ENCODE measurements at places on chromosomes 4 and X.

- no peak for DNase-seq
Observed at GRCh38 chrX:38081909-38082308, 75.6 kb downstream of the SYTL5 start.

- DNase-seq: no peak
Observed at GRCh38 chr4:99324361-99324760, 3.2 kb upstream of the ADH1B start.

DNA sequence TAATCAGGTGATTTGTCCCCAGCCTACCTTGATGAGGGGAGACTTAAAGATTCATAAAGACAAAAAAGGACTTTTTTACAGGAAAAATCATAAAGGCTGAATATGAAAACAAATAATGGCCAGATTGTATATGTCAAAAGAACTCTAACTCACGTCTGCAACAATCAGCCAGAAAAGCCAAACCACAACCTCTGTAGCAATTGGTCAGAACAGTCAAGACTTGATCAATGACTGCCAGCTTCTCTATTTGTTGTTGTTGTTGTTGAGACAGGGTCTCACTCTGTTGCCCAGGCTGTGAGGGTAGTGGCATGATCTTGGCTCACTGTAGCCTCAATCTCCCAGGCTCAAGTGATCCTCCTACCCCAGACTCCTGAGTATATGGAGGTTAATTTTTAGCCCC lies 35.9 kb upstream of the PPA2 start:
- no peak for DNase-seq

DNA sequence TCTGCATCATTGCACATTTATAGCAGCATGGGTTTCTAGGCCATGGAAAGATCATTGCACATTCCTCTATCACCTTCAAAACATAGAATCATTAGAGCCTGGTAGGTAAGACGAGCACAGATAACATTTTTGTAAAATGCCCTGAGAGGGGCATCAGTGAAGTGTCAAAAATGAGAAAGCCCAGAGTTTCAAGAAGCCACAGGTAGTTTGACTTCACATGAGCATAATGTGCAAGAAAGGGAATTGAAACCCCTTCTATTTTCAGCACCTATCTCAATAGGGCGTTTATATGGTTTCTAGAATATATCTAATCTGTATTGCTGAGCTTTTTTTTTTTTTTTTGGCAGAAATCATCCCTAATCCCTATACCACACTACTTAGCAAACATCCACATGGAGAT lies 2441.7 kb downstream of the ARAP2 start:
- DNase-seq: no peak

- no peak for DNase-seq
Observed at GRCh38 chr4:128591482-128591881, 218.0 kb upstream of the JADE1 start.

- no peak for DNase-seq
Observed at GRCh38 chrX:21632027-21632426, 26.1 kb downstream of the KLHL34 start.

DNA sequence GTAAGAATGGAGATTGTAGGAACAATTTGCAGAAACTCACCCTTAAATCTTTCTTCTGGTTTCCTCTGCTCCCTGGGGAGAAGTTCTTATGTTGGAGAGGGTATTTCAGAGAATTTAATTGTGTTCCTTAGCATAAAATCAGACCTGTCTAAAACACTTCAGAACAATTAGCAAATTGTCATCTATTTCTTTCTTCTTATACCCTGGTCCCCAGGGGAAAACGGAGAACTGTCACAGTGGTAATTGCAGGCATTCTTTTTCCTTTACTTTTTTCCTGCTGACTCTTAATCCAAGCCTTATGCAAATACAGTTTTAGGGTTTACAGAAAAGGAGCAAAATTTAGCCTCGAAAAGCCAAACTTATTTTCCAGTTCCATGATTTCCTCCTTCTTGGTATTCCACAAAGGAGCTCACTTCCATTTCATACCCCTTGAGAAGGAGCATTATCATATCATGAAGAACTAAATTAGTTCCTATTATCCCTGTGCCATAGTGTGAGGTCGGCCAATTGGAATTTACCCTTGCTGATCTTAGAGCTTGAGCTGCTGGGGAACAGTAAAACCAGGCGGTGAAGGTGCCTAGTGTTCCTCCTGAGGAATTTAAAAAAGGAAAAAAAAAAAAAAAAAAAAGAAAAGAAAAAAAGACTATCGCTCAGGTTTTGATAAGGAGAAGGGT lies 173.8 kb downstream of the IL15 start:
- no peak for DNase-seq

GRCh38 chrX:107699616-107700015 lies 71.3 kb downstream of the PRPS1 start:
- DNase-seq: no peak

GRCh38 chr4:181278941-181279340 lies 964.3 kb upstream of the TENM3 start:
- DNase-seq: no peak

DNA sequence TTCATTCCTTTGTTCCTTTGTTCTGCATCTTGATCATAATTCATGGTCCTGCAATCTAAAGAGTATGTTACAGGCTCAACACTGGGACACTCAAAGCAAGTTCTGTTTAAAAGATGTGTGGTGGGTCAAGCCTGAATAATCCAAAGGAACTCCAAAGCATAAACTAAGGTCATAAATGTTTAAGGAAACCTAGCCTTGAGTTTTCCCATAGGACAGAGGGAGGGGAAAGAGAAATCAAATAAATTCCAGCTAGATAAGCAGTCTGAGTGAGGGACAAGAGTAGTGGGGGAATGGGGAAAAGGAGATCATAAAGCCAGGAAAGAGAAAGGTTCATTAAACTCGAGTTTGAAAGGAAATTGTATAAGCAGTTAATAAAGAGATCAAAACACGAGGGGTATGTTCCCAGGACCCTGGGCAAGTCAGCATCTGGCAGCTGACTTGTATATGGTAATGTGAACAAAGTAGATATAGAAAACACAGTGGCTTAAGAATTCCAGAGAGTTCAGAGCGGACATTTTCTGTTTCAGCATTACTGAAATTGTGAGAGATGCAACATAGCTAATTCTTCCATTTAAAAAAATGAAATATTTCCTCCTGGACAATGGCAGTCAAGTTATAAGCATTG lies 125.8 kb upstream of the EDNRA start:
- DNase-seq: no peak

- no peak for DNase-seq
Observed at GRCh38 chrX:26411045-26411444, 195.1 kb downstream of the MAGEB5 start.

DNA sequence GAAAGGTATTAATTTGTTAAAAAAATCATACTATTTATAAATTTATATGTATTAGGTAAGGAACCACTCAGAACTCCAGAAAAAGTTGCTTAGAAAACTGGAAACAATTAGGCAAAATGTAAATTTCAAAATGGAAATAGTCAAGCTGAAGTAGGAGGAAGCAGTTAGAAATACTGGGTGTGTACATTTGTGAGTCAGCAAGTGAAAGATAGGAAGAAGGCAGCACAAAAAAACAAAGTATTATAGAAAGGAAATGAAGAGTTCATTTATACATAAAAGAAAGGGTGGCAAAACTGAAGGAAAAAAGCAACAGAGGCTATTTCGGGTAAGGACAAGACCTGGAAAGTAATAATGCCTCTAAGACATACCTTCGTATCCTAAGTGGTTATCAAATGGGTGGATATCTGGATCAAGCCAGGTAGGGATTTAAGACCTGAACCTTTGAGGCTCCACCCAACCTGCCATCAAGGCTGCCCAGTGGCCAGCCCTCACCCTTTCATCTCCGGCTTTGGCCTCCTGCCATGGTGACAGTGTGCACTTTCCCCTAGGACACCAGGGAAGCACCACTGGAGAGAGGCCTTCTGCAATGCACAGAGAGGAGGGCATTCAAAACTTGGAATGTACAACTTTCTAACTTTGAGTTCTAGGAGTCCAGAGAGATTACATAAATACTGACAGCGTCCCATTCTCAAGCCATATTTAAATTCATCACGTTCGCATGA lies at the start of gene LRRC66:
Gene LRRC66, minus strand, starts transcription at position 428 of the 722 bp plus-strand sequence. CDS start 2,750 bp downstream, outside the sequence.
- DNase-seq: no peak

DNA sequence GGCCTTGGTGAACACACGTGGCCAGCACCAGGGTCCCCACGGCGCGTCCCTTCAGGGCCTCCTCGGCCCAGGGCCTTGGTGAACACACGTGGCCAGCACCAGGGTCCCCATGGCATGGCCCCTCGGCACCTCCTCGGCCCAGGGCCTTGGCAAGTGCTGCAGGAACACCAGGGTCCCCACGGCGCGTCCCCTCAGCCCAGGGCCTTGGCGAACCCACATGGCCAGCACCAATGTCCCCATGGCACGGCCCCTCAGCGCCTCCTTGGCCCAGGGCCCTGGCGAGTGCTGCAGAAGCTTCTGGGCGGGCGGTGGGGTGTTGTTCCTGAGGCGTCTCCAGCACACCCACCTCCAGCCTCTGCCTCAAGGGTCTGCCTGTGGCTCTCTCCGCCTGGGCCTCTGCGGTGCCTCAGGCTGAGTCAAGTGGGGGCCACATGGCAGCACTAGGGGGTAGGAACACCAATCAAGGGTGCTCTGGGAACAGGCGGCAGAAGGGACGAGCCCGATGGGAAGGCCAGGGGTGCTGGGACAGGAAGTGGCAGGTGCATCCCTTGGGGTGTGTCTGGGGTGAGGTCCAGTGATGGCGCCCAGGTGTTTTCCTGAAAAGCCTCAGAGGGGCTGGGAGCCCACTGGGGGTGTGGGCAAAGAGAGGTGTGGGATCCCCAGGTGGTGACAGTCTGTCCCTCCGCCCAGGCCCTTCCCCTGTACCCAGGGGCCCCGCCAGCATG lies 41.8 kb upstream of the CPLX1 start:
- no peak for DNase-seq

- no peak for DNase-seq
Observed at GRCh38 chrX:3990569-3990968, 277.1 kb upstream of the PRKX start.

DNA sequence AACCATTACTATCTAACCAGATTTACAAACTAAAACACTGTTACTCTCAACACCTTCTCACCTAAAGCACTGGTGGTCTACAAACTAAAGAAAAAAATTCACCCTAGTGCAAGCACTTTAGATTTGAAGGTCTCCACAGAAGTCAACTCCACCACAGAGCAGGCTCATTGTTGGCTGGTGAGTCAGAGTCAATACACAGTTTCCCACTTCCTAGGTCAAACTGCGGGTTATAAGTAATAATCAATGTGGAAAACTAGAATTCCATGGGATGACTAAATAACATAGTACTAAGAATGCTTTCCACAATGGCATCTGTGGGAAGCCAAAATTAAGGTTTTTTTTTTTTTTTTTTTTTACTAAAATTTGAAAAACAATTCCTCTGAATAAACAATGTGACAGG lies 191.8 kb downstream of the PDGFC start:
- DNase-seq: no peak

DNA sequence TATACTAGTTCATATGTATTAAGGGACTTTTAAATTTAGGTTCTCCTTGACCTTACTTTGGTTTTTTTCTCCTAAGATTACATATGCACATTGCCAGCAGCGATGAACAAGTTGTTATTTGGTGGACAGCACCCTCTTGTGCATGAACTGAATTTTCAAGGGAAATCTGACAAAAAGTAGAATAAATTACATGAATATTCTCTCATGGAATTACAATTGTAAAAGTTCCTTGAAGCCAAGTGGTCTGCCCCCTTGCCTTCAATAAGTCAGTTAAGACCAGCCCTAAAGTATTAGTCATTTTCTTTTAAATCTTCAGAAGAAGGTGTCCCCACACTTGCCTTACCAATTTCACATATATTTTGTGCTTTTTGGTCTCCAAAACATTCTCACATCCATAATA lies 30.7 kb upstream of the SMARCA5 start:
- DNase-seq: no peak

GRCh38 chrX:52422884-52423283 lies 54.1 kb downstream of the XAGE2 start:
- DNase-seq: no peak

DNA sequence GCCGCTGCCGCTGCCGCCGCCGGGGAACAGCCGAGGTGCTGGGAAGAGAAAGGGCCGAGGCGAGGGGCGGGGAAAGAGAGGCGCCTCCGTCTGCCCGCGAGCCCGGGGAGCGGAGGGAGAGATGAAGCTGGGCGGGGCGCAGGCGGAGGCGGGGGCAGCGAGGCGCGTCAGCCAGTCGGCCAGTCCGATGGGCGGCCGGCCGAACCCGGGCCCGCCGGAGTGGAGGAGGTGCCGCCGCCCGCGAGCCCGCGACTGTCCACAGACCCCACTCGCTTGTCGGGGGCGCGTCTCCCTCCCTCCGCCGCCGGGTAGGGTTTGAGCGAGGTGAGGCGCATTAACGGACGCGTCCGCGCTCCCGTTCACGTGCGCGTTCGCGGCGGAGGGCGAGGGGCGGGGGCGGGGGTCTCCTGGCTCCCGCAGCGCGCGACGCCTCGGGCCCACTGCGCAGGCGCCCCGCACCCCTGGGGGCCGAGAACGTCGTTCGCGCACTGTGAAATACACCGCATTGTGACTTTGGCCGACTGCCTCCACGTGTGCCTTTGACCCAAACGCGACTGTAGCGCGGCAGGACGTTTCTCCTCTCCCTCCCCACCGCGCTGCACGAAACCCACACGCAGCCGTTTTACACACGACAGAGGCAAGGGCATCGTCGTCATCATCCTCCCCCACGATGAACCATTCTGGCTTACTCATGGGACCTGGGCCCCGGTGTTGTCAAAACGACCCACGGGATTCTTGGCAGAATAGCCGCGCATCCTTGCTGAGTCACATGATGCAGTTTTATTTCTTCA lies at the start of gene NUDT11:
Gene NUDT11, minus strand, starts transcription at position 92 of the 791 bp plus-strand sequence. CDS start 148 bp downstream, outside the sequence.
- no peak for DNase-seq

GRCh38 chrX:78839711-78840110 lies 92.2 kb downstream of the LPAR4 start:
- no peak for DNase-seq

- no peak for DNase-seq
Observed at GRCh38 chr4:53695540-53696463, 104.5 kb upstream of the LNX1 start.

- DNase-seq: no peak
Observed at GRCh38 chr4:141957416-141957815, 321.0 kb downstream of the IL15 start.

GRCh38 chr4:131613086-131613823 lies 1535.8 kb upstream of the PCDH10 start:
- no peak for DNase-seq

DNA sequence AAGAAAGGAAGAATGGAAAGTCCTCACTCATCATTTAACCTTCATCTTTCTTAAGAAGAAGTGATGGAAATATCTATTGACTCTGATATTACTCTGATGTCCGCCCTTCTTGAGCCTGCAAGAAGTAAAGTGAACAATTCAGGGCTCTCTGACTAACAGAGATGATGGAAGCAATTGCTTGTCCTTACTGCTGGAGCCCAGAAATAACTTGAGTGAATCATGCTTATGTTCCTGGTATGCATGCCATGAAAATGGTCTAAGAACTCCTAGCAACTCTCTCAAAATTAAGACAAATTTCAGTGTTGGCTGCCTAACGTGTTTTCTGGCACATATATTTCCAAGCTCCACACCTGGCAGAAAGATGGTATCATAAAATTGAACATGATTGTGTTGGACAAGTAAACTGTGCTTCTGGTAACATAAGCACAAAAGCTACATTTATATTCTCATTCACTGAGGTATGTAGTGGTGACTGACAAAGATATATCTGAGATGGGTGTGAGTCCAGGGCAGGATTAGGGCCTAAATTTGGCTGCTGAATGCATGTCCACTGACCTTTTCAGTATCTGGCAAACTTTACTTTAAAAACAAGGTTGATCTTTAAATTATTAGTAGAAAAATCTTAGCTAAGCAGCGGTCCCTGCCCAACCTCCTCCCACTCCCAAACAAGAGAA lies 109.2 kb upstream of the OTUD4 start:
- no peak for DNase-seq

- no peak for DNase-seq
Observed at GRCh38 chrX:1788300-1788911, 173.5 kb downstream of the ASMT start.

GRCh38 chr4:138919094-138919936 lies 96.3 kb upstream of the NOCT start:
- DNase-seq: no peak
